ENCODE measurements at places on chromosomes 13 and 19.

DNA sequence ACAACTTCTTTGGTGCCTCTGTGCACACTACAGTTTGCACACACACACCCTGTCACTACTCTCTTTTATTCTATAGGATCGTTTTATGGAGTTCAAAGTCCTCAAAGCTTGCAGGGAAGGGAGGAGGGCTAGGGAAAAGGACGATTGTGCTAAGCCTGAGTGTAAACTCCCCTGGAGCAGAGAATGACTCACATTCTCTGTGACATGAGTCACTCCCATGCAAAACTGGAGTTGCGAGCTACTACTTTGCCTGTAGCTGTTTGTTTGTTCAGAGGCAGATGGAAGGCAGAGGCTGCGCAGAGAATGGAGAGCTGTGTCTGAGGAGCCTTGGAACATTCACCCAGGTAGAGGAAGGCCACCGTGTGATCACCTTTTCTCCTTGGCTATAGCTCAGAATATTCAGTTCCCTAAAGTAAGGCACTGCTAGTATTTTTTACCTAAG is 80.5 kb upstream of the MBNL2 start:
- DNase-seq = no peak

- no peak for DNase-seq
These were observed 10.6 kb upstream of the NDUFS7 start for GRCh38 chr19:1373042-1373533.

DNA sequence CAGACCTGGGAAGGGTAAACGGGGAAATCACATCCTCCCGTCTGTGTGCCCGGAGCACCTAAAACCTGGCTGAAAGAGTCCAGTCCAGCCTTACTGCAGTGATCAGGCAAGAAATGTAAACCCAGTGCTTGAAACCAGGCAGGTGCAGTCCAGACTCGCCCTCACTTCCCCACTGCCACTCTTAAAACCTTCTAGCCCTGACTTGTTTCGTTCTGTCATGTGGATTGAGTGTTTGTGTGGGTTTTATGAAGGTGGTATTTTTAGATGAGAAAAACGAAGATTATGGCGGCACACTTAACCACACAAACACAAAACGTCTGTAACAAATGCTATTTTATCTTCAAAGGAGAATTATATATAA is 839 bp upstream of the CKAP2 start:
- no peak for DNase-seq

DNA sequence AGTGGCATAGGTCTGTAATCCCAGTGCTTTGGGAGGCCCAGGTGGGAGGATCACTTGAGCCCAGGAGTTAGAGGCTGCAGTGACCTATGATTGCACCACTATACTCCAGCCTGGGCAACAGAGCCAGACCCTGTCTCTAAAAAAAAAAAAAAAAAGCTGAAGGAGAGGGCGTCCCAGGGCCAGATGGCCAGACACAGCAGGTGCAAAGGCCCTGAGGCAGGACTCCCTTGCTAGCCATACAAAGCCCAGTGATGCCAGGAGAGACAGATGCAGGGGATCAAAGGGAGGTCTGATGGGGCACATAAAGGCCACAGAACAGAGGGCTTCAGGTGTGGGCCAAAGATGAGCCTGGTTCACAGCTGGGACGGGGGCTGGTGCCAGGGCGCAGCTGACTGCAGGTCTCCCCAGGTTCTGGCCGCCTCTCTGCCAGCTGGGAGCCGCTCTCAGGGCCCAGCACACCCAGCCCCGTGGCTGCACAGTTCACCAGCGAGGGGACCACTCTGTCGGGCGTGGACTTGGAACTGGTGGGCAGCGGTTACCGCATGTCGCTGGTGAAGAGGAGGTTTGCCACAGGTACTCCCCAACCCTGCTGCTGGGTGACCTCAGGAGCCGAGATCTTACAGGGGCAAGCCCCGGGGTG is 7.5 kb upstream of the B3GNT3 start:
- no peak for DNase-seq

DNA sequence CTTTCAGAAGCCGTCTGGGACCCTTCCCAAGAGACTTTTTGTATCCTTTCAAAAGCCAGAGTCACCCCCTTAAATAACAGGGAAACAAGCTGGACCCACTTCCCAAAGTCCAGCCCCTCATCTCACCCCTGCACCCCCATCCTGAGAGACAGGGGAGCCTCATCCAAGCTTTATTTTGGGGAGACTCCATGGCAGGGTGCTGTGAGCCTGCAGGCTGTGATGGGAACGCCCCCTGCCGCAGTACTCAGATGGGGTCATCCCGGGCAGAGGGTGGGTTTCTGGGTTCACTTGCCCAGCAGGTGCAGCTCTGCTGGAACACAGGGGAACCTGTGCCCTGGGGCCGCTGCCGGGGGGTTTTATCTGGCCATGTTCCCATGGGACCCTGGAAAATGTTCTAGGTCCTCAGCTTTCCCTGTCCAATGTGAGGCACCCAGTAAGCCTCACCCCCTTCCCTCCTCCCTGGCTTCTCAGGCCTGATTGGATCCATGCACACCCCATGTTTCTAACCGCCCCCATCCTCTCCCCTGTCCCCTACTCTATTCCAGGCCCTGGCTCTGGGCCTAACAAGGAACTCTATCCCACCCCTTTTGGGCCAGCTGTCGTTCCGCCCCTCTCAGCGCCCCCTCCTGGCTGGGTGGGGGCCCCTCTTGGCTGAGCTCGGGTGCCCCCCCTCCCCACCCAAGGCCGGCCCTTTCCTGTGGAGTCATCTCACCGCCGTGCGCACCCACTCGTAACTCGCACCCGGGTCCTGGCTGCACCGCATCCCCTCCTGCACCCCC is 1.0 kb downstream of the HIF3A start:
- no peak for DNase-seq

DNA sequence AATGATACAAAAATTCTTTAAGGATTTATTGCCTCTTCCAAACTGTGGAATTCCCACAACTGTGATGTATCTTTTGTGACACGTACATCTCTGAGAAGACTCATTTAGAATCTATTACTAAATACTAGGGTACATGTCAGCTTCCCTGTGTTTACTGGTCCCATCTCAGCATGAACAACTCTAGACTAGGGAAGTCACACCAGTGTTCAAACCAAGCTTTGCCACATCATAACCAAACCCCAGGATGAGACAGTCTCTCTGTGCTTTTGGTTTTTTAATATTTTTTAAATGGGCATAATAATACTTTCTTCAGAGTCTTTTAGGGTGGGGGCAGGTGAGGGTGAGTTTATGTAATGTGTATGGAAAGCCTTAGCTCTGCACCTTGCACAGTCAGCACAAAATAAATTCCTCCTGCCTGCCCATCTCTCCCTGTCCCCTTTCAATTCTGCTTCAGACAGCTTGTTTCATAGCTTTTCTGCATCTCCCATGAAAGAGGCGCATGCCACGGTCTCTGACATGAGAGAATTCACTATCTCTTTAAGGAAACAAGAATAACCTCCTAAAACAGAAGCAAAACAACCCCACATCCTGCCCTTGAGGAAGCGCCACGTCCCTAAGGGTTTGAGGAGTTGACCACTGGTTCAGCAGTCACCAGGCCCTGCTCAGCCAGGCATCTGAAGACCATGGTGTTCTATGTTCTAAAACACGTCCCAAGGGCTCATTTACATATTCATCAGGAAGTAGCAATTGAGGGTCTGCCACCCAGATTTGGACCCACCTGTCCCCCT is 174.5 kb downstream of the USP12 start:
- DNase-seq = no peak

Data from activated effector memory CD4-positive, alpha-beta T cell treated with Interleukin-2 at 50 U/mL for 16 hours (primary cell).